HT-29 (cell line): ENCODE measurements at places on chromosomes 13 and 19. TPM values are rescaled to one million over a fixed set of nuclear protein-coding genes. Genes with fewer than 3 reads are reported as not detected.

CASP14 gene
- not detected in 2 replicates for total RNA-seq

ZNF17 gene
- 4.7 and 7.2 TPM in 2 replicates for total RNA-seq

LAIR1 gene
- not detected in 2 replicates for total RNA-seq

PDE4C gene
- 3.4 TPM in 1 of 2 replicates, not detected in the other for total RNA-seq

RFPL4AL1 gene
- not detected in 2 replicates for total RNA-seq

WDR88 gene
- not detected in 2 replicates for total RNA-seq

- peak; percentile 71 for DNase-seq
These were observed 843 bp downstream of the ANO8 start for GRCh38 chr19:17333611-17334413.

DNA sequence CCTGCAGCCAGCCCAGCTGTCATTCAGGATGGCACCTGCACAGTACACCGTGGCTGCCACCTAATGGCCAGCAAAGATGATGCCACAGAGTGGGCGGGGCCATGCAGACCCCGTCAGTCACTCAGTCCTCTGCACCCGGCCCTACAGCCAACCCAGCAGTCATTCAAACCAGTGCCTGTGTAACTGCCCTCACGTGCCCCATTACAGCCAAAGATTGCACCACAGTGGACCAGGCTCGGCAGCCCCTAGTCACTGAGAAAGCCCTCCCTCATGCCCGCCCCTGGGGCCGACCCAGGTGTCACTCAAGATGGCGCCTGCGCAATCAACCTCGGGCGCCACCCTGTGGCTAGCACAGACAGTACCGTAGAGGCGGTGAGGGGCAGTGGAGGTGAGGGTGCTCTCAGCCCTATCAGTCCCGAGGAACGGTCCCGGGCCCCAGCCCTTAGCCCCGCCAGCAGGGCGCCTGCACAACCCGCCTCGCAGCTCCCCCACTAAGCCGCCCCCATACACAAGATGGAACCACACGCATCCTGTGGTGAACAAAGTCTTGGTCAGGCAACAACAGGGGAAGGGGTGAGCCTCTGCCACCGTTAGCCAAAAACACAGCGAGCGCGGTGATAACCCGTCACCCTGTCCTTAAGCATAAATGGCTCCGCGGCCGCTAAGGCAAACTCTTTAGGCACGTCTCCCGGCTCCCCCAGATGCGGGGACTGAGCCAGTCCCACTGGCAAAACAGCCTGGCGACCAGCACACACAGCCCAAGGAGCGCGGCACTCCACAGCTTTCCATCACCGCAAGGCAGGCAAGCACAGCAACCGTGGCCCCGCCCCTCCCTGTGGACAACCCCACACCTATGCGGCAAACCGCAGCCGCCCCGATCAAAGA is 2.3 kb downstream of the PEG3 start:
- DNase-seq, result no peak

- DNase-seq, result no peak
These were observed 26.9 kb downstream of the PCCA start for GRCh38 chr13:100115693-100116254.

- DNase-seq, result peak; percentile 80
These were observed 135.2 kb downstream of the TSHZ3 start for GRCh38 chr19:31214086-31214485.

- DNase-seq, result no peak
These were observed 110.6 kb downstream of the PCDH9 start for GRCh38 chr13:67119481-67119894.

DNA sequence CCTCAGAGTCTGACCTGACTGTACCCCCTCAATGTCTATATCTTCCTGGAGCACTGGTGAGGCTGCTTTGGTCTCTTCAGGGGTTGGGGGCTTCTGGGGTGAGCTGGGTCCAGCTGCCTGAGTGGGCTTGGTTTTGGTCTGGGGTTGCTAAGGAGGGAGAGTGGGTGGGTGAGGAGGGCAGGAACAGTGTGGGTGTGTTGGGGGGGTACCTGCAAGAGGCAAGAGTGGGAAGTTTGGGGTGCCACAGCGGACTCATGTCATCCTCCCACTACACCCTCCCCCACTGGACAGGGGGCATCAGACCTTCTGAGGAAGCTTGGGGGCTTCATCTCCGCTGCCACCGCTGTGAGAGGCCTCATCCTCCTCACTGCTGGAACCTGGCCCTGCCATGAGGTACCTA is 13.6 kb downstream of the ZNF575 start:
- no peak for DNase-seq

DNA sequence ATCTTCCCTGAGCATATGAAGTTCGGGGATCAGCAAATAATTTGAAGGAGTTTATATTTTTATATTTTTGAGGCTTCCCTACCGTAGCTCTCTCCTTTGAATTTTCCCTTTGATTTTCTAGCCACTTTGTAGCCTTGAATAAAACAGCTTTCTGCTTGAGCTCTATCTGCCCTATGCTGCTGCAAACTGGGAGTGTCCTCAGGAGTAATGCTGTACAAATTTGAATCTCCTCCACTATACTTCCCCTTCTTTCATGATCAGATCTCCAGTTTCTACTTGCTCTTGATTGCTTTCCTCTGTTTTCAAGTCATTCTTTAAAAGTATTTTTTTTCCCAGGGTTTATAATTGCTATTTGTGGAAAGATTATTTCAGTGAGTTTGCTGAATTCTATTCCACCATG is 14.6 kb downstream of the PDS5B start:
- no peak for DNase-seq

DNA sequence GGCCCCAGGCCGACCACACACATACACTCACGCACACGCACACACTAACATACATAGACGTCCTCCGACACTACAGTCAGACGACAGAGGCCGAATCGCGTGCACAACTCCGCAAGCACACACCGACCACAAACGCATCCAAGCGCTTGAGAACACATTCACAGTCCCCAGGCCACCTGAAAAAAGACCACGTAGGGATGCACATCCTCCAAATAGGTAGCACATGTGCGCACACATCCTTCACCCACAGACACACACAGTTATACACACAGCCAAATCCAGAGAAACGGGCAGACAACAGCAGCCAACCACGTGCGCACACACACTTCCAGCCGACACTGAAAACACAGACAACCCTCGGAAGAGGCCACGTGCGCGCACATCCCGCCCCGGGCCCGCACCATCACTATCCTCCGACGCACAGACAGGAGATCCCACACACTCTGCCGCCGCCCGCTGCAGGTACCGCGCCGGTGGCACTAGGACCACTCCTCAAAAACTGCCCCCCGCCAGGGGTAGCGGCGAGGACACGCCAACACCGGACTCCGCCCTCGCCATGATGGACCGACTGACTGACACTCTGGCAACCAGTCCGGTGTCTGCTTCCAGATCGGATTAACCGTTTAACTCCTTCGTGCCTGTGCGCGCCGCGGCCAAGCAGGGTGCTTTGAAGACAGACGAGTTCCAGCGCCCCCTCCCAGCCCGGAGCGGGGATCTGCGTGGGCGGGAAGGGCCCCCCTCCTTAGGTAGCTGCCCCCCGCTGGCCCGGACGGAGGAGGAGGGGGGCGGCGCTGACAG is 493 bp upstream of the PDE4A start:
- DNase-seq, result no peak

DNA sequence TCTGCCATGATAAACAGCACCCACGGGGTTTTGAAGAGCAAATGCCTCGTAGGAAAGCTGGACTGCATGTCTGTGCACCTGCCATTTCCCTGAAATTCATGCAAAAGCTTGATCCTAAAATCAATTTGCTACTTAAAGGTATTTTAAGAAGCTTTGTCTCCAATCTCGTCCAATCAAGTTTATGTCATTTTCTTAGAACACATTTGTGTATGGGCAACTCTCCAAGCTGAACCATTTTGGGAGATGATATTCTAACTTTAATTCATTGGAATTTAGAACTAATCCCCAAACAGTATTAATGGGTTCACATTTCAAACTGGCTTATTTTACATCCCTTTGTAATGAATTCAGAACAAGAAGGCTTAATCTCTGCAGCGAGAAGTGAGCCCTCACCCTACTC is 822 bp downstream of the ADPRHL1 start:
- DNase-seq, result no peak
